Calu3 (cell line): ENCODE measurements at places on chromosomes 4 and X. TPM values are rescaled to one million over a fixed set of nuclear protein-coding genes. Genes with fewer than 3 reads are reported as not detected.

The TMEM175 gene
- 18.8 and 24.2 TPM in 2 replicates for total RNA-seq

The TFE3 gene
- total RNA-seq = 32.2 and 35.1 TPM in 2 replicates

The STK32B gene
- total RNA-seq = not detected in 2 replicates

The MAGEA8 gene
- total RNA-seq = not detected in 2 replicates

The CFI gene
- 25.8 and 27.7 TPM in 2 replicates for total RNA-seq

The DRP2 gene
- total RNA-seq = 0.39 and 0.66 TPM in 2 replicates

The CFAP299 gene
- total RNA-seq = not detected in 2 replicates

The CT45A10 gene
- not detected in 2 replicates for total RNA-seq

The GLRA3 gene
- total RNA-seq = 0.07 and 0.12 TPM in 2 replicates

The CT47B1 gene
- total RNA-seq = not detected in 2 replicates

The TKTL2 gene
- 0.15 TPM in 1 of 2 replicates, not detected in the other for total RNA-seq

The EMCN gene
- total RNA-seq = not detected in 2 replicates

The EDNRA gene
- total RNA-seq = 0.29 and 0.71 TPM in 2 replicates

The MAOA gene
- 1.8 and 3.3 TPM in 2 replicates for total RNA-seq

The CHST7 gene
- total RNA-seq = 8.3 and 9.5 TPM in 2 replicates

The USP26 gene
- not detected in 2 replicates for total RNA-seq

The CTAG2 gene
- not detected in 2 replicates for total RNA-seq

The ETDB gene
- total RNA-seq = not detected in 2 replicates

DNA sequence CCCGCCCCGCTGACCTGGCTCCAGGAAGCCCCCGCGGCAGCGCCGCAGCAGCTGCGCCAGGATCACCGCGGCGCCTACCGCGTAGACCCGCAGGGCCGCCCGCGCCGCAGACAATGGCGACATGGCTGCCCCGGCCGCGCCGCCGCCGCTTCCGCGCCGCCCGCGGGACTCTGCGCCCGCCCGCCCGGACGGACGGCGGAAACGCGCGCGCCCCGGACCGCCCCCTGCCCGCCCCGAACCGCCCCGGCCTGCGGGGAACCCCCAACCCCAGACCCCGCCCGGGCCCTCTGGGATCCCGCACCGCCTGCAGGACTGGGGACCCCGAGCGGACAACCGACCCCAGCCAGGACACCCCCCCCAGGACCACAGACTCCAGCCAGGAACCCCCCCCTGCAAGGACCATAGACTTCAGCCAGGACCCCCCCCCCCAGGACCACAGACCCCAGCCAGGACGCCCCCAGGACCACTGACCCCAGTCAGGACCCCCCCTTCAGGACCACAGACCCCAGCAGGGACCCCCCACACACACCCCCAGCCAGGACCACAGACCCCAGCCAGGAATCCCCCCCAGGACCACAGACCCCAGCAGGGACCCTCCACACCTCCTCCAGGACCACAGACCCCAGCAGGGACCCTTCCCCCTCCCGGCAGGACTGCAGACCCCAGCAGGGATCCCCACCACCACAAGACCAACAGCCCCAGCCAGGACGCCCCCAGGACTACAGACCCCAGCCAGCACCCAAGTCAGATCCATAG is at the start of the genes DHRSX and ZBED1:
Gene DHRSX, minus strand, starts transcription at position 174 of the 756 bp plus-strand sequence. Its CDS starts 51 bp downstream, at position 123.
Gene ZBED1, minus strand, starts transcription at position 174 of the 756 bp plus-strand sequence. CDS start 10,257 bp downstream, outside the sequence.
- DNase-seq = peak; percentile 40

GRCh38 chrX:78105944-78106650 is 2.0 kb downstream of the PGK1 start:
- DNase-seq = no peak

DNA sequence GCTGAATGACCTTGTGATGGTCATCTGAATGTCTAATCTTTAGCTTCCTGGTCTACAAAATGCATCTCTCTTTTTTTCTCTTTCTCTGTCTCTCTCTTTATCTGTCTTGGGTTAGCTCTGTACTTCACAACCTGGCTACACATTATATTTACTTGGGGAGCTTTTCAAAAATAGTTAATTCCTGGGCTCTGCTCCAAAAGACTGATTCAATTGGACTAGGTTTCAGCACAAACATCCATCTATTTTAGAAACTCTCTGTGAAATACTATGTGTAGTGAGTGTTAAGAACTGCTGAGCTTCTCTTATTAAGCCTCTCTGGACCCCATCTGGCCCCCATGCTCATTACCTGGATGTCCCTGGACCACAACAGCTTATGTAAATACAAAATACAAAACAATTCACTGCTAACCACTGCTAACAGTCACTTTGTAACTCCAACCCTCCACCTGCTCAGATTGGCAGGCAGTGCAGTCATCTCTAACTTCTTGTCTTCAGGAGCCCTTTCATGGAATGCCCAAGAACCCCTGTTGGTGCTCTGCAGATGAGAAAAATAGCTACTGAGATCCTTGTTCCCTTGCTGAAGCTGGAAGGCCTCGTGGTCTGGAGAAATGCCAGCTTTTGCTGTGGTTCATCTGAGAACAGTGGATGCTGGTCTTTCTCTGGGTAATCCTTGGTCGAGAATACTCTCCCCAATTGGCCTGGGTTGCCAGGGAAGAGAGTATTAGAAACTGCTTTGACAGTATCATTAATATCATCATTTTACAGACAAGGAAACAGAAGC is 14.8 kb upstream of the BOD1L1 start:
- no peak for DNase-seq

DNA sequence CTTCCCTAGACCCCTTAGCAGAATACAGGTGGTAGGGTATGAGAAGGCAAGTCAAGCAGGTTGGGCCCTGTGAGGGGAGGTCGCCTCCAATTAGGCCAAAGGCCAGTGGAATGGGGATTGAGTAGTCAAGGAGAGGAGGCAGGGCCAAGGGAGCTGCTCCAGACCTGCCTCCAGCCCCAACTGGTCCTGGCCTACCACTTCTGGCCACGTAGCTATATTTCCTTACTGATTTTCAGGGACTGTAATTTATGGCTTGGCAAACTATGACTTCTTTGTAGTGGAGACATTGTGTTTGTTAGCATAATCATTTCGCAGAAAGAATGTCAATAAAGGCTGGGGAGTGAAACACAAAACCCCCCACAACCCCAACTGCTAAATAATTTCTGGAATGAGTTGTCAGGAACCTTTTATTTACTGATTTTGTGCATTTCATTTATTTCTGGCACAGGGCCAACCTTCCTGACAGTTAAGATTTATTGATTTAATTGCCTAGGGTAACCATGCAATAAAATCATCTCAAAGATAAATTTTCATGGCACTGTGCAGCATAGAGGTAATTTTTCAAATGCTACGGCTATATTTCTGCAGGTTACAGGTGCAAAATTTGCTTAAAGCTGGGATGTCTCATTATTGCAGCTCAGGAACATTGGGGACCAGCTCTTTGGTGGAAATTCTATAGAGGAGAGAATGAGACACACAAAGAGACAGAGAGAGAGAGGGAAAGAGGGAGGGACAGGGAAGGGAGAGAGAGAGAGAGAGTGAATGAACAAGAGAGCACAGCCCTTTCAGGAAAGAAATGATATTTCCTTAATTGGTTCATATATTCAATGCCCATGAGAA is 494.9 kb downstream of the IDS start:
- DNase-seq = no peak

GRCh38 chr4:140188975-140189374 is 35.0 kb upstream of the MAML3 start:
- no peak for DNase-seq

- DNase-seq = peak; percentile 45
Observed at GRCh38 chr4:154622598-154622997, 10.1 kb upstream of the FGG start.

GRCh38 chrX:23799469-23800065 is 16.6 kb downstream of the SAT1 start:
- DNase-seq = no peak

GRCh38 chr4:187065396-187065795 is 341.7 kb upstream of the FAT1 start:
- DNase-seq = no peak

DNA sequence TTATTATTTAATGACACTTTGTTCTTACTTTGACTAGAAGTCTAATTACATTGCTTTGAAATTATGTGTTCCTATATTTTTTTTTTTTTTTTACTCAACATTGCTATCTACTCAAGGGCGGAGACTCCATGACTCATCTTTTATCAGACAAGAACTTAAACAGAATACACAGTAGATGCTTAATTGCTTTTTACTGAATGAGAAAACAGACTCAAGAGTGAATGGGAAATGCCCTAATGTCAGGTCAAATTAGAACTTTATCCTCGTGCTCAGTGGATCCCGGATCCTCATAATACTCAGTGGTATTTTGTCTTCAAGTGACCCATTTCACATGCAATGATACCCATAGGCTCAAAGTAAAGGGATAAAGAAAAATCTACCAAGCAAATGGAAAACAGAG is 954.5 kb upstream of the IGFBP7 start:
- no peak for DNase-seq

GRCh38 chrX:124392794-124393193 is 46.4 kb downstream of the SH2D1A start:
- no peak for DNase-seq

DNA sequence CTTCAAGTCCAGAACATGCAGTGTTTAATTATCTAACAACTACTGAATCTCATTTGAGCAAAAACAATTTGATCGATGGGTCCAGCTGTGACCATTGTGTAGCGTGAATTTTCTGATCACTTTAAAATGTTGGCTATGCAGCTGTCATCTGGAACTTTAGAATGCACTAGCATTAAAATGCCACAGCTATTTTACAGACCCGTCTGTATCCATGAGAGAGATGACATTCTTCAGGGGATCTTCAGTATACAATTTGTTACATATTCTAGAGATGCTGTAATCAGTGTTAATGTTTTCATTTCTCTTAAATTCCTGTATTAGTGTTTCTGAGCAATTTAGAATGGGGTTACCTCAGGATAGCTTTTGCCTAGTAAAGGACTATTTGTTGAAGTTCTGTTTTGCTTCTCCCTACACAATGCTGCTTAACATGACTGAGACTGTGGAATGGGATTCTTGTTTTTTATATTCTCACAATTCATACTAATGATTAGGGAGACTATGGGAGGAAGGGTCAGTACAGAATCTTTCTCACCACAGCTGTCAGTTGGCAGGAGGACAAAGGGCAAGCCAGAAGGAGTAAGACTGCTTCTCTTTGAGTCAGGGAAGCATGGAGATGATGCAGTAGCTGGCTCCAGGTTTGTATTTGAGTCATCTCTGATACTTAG is 13.2 kb upstream of the CTSO start:
- DNase-seq = no peak

GRCh38 chr4:94454405-94454804 is 2.7 kb downstream of the PDLIM5 start:
- no peak for DNase-seq

- no peak for DNase-seq
Observed at GRCh38 chr4:61245069-61245714, 45.1 kb downstream of the ADGRL3 start.

GRCh38 chr4:30696191-30696590 is 24.0 kb upstream of the PCDH7 start:
- no peak for DNase-seq

DNA sequence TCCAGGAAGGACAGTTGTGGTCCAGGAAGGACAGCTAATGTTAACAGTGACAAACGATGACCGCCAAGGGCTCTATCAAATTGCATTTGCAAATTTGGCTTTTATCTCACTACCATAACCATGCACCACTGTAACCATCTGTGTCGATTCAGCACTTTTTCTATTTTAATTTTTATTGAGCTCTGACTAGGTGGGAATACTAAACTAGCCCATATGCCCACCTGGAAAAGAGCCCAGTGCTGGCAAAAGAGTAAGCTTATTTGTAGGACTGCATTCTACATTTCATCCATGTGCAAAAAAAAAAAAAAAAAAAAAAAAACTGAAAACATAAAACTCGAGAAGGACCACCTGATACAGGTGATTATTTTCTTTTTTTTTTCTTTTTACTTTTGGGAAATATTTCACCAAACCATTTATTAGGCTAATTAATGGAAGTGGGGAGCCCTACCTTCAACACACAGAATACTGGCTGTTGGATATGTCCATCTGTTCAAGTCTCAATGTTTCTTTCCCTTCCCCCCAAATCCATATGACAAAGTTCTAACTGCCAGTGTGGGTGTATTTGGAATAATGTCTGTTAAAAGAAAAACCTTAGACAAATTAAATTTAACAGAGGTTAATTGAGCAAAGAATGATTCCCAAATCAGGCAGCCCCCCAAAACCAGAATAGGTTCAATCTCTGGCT is 99.5 kb upstream of the MXRA5 start:
- no peak for DNase-seq

DNA sequence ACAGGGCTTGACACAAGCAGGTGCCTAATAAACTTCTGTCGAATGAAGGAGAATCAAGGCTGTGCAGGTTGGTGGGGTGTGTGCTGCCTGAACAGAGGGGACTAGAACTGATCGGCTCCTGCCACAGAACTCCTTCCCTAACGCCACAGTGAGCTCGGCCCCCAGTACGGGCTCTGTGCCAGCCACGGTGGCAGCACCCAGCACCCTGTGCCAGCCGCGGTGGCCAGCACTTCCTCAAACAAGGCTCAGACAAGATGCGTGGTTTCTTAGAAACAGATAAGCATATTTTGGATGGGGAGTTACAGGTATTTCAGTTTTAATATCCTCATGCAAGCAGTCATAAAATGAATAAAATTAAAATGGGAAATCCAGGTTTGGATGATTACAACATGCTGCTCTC is 26.0 kb upstream of the C4orf50 start:
- DNase-seq = no peak

DNA sequence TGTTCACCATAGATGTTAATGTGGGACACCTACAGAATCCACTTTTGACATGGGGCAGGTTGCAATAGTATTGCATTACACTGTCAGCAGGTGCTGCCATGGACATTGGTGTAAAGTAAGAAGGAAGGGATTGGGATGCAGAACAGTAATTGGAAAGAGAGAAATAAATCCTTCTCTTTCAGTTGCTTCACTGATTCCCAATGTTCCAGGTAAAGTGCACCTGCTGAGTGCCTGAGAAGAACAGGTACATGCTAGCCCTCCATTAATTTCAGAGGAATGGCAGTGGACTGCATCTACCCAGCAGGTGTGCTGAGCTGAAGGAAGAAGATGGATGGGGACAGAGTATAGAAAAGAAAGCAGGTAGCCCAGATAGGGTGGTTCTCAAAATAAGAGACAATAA is 248.5 kb downstream of the TENM3 start:
- no peak for DNase-seq

- no peak for DNase-seq
Observed at GRCh38 chrX:129755779-129756650, 17.2 kb downstream of the XPNPEP2 start.

DNA sequence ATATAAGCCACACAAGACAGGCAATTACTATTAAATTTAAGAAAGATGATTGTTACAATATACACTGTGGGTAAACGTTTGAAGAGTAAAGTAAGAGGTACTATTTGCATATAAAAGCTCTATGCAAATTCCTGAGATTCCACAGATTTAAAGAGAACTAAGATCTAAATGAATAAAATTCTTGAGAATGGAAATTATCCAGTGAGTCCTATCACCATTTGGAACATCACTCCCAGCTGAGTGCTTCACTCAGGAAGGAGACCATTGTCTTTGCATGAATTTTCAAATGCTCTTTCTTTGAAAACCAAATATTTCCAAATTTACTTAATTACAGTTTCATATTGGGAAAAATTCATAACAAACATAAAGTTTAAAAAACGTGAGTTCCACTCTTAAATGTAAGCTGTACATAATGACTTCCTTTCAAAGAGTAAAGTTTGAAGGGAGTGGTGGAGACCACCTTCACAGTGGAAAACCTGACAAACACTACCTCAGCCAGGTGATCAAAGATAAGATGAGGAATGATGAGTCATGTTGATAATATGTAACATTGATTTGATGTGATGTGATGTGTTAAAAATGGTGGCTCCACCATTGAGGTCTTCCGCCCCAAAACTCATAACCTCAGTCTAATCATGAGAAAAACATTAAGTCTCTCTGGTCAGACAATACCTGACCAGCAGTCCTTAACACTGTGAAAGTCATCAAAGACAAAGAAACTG is 159.9 kb downstream of the BANK1 start:
- DNase-seq = no peak
